Dorsolateral prefrontal cortex (tissue), 122 donors: ENCODE measurements at places on chromosomes 7 and 10. TPM values are rescaled to one million over a fixed set of nuclear protein-coding genes. Genes with fewer than 3 reads are reported as not detected.

The UPK3BL2 gene
- 37.8 TPM for total RNA-seq

The LRRC4 gene
- 122 TPM for total RNA-seq

The FOXP2 gene
- total RNA-seq: 19.1 TPM

The CHST15 gene
- total RNA-seq: 56.8 TPM

The OPALIN gene
- 205 TPM for total RNA-seq

The CHAT gene
- total RNA-seq: not detected

The ELFN1 gene
- total RNA-seq: 4.2 TPM

The ADCY1 gene
- 162 TPM for total RNA-seq

The PRKCQ gene
- 7.7 TPM for total RNA-seq

The AKR1C3 gene
- total RNA-seq: 22.7 TPM

The FAM107B gene
- 132 TPM for total RNA-seq

The ANKRD22 gene
- total RNA-seq: 0.32 TPM

The FAM180A gene
- 0.44 TPM for total RNA-seq

The PLXNA4 gene
- 62.8 TPM for total RNA-seq

The FFAR4 gene
- total RNA-seq: 1.2 TPM

The MEOX2 gene
- total RNA-seq: 0.90 TPM

The FAM131B gene
- total RNA-seq: 98.4 TPM

The MYH16 gene
- not detected for total RNA-seq

The TAS2R41 gene
- total RNA-seq: not detected

The ZNF239 gene
- 6.0 TPM for total RNA-seq

The ARHGAP22 gene
- 34.9 TPM for total RNA-seq

The CLEC5A gene
- total RNA-seq: 0.68 TPM

The CXCL12 gene
- total RNA-seq: 9.4 TPM

The PARD3 gene
- total RNA-seq: 42.6 TPM

The CALCR gene
- total RNA-seq: not detected

The ANKRD7 gene
- total RNA-seq: 4.3 TPM

The PDZD7 gene
- 21.2 TPM for total RNA-seq

The CLCN1 gene
- total RNA-seq: not detected

The HSPA12A gene
- 177 TPM for total RNA-seq

The CADPS2 gene
- total RNA-seq: 80.2 TPM

The ZNF277 gene
- total RNA-seq: 19.1 TPM

The SPACDR gene
- total RNA-seq: 13.7 TPM

The SPDYE2B gene
- not detected for total RNA-seq
